HEK293T (cell line): ENCODE measurements at places on chromosomes 13 and 19.

DNA sequence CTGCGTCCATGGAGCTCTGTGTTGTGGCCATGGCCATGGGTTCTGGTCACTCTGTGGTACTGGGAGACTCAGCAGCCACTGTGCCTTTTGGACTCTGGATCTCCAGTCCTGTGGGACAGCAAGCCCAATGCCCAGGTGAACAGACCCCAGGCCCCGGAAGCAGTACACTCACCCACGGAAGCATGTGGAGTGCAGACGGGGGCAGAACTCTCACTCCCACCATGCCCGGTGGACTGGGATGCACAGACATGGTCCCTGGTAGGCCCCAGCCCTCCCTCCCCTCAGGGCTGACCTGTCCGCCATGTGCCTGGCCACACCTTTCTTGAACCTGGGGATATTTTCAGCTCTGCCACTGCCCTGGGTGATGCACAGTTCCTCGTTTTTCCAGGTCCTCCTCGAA is 163.3 kb downstream of the URI1 start:
- DNase-seq, result no peak

DNA sequence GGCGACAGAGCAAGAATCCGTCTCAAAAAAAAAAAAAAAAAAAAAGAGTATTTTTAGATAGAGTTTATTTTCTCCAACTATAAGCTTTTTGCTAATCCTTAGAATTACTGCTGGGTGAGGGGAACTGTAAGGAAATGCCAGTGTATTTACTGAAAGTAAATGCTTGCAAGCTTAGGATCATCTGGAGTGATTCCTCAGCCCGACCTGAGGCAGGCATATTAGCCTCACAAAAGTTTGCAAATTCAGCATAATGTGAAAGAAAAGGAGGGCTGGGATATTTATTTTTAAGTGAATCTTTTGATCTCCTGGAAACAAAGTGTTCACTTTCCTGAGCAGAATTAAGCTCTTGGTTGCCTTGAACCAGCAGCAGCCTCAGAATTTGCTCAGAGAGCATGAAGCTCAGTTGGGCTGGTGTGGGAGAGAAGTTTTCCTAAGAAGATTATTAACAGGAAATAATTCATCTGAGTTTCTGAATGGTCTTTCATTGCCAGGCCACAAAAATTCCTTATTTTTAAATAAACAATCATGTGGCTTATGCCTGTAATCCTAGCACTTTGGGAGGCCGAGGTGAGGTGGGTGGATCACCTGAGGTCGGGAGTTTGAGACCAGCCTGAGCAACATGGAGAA is 24.7 kb upstream of the SPATA13 start:
- no peak for DNase-seq

- no peak for DNase-seq
Measured at GRCh38 chr19:10467104-10467706, 36.0 kb downstream of the KEAP1 start.

DNA sequence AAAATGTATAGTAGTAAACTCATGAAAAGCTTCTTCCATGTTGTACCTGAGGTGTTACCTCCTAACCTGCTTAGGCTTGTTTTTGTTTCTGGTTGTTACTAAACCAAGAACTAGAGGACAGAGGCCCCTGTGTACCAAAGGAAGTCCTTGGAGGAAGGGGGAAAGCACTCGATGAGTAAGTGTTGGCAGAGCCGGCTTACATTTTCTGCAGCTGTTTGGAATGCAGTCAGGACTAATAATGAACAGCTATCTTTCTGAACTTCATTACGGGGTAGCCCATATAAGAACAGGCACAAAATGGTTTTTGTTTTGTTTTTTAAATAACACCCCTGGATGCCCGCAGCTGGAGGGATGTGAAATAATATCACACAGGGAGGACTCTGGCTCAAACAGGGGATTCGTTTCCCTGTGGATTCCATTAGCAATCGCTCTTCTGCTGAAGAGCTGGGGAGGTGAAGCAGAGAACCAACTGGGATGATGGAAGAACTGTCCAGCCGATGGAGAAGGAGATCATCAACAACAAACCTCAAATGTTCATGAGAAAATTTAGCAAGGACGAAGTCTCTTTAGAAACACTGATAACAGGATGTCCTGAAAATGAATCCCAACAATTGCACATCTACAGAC is 214.2 kb upstream of the MAB21L1 start:
- no peak for DNase-seq

- DNase-seq, result no peak
Measured at GRCh38 chr13:114015111-114015968, 41.5 kb upstream of the C13orf46 start.

- no peak for DNase-seq
Measured at GRCh38 chr19:54480051-54480450, 7.0 kb upstream of the CDC42EP5 start.

GRCh38 chr13:30446126-30446500 is 19.6 kb downstream of the HMGB1 start:
- DNase-seq, result no peak

- no peak for DNase-seq
Measured at GRCh38 chr13:23716401-23716800, 146.2 kb downstream of the TNFRSF19 start.

DNA sequence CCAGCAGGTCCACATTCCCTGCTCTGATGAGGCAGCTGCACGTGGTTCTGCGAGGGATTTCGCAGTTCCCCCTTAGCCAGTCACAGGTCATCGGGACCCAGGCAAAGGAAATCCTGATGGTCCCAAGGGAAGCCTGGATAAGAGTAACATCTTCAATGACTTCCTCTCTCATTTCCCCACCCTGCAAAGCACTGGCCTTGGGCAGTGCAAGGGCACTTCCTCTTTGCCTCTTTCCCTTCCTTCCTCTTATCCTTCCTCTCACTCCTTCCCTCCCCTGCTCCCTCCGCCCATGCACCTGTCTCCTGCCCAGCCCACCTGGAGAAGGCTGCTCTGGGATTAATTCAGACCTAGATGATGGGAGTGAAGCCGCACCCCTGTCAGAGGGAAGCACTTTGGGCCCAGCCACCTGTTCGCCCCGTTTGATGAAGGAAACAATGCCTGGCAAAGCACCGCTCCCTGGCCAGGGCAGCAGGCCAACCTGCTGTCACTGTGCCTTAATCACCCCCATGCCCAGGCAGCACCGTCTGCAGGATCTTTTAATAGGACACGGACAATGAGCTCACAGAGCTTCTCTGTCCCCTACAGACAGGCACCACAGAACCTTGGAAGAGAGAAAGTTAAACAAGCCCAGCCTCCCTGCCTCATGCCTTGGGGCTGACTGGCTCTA is 113.5 kb upstream of the PABPC3 start:
- DNase-seq, result no peak

- DNase-seq, result peak; percentile 64
Measured at GRCh38 chr13:36919171-36919832, 736 bp downstream of the SMAD9 start.

GRCh38 chr19:35521124-35521743 is 6.9 kb downstream of the SBSN start:
- DNase-seq, result no peak

DNA sequence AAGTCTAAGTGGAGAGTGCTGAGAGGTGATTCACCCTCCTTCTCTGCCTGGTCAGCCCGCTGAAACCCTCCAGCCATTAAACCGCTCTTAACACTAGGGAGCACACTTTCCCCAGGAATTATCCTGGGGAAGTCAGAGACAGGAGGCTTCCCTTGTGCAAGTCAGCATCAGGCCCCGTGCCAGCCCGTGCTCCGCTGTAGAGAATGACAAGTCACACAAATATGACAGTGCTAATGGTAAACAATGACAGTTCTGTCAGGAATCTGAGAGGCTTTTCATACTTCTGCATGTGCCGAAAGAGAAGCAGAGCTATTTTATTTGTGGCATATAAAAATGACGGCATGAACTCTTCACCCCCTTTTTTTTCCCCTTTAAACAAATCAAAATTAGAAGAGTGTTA is 816.9 kb upstream of the SLC10A2 start:
- DNase-seq, result peak; percentile 39

DNA sequence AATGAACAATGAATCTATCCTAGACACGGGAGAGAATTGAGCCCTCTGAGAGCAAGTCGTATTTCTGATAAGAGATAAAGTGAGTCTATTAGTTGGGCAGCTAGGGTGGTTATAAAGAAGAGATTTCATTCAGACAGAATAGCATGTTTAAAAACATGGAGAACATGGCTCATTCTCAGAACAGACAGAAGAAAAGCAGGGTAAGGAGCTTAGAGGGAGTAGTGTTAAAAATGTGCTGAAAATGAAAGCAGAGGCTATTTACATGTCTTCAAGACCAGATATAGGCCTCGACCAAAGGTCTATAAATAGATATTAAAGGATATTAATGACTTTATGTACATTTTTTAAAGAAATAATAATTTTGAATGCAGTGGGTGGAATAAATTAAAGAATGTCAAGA is 149.5 kb downstream of the SLITRK1 start:
- no peak for DNase-seq

- no peak for DNase-seq
Measured at GRCh38 chr13:112814905-112815585, 125.2 kb downstream of the ATP11A start.

GRCh38 chr19:10866495-10866894 is 4.9 kb upstream of the CARM1 start:
- no peak for DNase-seq
